Lower leg skin (tissue), 4 donors: ENCODE measurements at places on chromosomes 3 and 15.

DNA sequence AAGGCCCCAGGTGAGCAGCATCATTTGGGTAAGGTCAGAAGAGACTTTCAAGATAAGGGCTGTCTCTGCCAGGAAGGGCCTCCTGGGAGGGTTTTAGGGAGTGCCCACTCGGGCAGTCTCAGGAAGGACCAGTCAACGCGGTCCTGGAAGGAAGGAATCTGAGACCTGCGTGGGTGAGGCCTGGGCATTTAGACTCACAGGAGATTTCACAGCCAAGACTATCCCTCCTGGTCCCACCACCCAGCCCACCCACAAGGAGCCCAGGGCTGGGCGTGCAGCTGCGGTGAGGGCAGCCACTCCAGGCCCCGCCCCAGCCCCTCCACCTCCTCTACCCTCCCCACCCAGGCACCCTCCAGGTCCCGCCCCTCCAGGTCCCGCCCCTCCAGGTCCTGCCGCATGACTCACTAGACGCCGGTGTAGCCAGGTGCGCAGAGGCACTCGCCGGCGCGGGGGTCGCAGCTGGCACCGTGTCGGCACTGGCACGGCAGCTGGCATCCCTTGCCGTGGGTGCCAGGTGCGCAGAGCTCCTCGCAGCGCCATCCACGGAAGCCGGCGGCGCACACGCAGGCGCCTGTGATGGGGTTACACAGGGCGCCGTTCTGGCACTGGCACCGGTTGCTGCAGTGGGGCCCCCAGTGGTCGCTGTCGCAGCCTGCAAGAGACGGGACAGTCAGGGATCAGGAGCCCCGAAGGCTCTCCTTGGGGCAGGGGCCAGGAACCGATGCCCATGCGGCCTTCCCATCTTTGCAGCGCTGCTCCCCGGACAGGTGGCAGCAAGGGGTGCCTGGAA lies 112.7 kb downstream of the RAB11A start:
- no peak for DNase-seq

GRCh38 chr3:42906070-42906847 lies at the start of gene ZNF662:
ZNF662 (plus strand) TSS chr3:42906142; CDS start chr3:42908115, 1,973 bp downstream.
- peak; percentile 90 for DNase-seq

- no peak for DNase-seq
Measured at GRCh38 chr3:39569095-39569494, 101.6 kb downstream of the MOBP start.

DNA sequence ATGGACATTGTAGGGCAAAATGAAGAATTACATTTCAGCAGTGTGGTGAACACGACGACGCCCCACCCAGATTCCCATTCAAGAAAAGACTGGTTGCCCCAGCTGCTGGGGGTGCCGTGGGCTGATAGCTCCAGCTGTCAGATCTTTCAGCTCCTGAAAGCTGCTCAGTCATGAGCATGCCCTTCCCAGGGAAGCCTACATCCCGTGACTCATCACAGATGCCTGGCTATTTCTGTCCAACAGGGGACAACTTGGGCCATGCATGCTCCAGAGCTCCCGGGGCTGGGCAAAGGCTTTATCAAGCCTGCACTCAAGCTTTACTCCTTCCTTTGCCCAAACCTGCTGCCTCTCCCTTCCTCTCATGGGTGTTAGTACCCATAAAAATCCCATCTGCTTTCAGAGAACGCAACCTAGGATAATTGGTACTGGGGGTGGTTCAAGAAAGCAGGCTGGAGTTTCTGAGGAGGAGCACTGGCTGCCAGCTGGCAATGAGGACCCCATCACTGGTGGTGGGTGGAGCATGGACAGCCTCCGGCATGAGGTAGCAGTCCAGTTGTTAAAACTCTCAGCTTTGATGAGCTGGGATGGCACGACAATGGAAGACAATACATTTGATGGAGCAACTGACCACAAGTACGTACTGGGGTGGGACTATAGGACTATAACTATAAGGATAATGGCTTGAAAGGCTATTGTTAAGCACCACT lies 16.4 kb upstream of the ST8SIA2 start:
- no peak for DNase-seq

GRCh38 chr3:42081838-42082473 lies 9.2 kb upstream of the TRAK1 start:
- no peak for DNase-seq

- DNase-seq: no peak
Measured at GRCh38 chr3:148758303-148758884, 60.7 kb downstream of the AGTR1 start.
